ENCODE measurements at places on chromosomes 12 and 14.

- DNase-seq: no peak
Measured at GRCh38 chr14:51445001-51445390, 204.9 kb downstream of the TMX1 start.

GRCh38 chr14:70317969-70318634, 41.4 kb downstream of the COX16 start:
- DNase-seq: peak; percentile 30

GRCh38 chr12:2832550-2833127, 2.2 kb downstream of the NRIP2 start:
- no peak for DNase-seq

- no peak for DNase-seq
Measured at GRCh38 chr14:95039259-95039992, 117.9 kb downstream of the DICER1 start.

DNA sequence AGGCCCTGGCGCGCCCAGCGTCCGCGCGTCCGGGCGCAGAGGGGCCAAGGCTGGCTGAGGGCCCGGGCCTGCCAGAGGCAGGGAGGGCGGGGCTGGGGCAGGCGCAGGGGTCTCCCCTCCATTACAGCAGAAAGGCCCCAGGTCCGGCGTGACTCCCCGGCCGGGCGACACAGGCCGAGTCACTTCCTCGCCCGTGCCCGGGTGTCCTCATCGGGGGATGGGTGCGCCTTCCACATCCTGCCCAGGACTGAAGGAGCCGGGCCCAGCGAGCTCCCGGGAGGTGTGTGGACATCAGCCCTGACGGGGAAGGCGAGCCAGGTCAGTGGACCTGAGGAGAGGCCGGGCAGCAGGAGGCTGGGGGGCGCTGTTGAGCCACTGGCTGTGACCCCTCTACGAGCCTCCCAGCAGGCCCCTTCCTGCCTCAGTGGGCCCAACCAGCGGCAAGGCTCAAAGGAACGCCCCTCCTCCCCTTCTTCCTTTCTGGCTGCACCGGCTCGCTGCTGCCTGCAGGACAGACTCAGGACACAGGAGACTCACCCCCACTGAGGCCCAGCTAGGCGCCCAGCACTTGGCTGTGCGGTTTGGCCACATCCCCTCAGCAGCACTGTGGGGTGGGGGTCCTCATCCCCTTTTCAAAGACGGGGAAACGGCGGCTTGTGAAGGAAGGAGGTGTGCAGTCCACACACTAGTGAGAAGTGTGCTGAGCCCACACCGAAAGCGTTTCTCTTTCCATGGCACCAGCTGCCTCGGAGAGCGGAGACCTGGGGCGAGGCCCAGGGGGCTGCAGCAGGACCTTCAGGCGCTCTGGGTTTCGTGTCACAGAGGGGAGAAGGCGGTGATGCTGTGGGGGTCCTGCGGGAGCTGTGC, 606 bp downstream of the TNFAIP2 start:
- no peak for DNase-seq

GRCh38 chr12:52085682-52086180, 6.2 kb downstream of the SMIM41 start:
- DNase-seq: no peak

DNA sequence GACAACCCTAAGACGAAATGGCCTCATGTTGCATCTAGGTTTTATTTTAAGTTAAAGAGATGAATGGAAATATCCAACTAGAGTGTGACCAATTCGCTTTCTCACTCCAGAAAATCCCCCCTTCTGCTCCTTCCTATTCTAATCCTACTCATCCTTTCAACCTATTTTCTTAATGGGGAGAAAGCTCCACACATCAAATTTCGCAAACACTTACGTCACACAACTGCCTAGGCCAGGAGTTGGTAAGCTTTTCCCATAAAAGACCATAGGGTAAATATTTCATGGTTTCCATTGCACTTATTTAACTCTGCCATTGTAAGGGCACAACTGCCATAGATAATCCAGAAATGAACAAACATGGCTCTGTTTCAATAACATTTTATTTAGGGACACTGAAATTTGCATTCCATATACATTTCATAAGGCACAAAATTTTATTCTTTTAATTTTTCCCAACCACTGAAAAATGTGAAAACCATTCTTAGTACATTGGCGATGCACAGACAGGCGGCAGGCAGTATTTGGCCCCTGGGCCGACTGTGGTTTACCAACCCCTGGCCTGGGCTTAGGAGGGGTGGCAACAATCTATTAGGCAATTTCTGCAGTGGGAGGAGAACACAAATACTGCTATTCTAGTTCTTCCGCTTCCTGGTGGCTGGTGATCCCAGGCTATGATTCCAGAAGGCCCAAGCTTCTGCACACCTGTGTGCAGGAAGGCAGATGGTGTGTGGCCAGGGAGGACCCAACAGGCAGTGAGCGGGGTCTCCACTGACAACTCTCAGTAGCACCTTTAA, 67.2 kb upstream of the FOXN3 start:
- DNase-seq: no peak
